Foreskin keratinocyte (primary cell): ENCODE measurements at places on chromosomes 7 and 10. TPM values are rescaled to one million over a fixed set of nuclear protein-coding genes. Genes with fewer than 3 reads are reported as not detected.

DNA sequence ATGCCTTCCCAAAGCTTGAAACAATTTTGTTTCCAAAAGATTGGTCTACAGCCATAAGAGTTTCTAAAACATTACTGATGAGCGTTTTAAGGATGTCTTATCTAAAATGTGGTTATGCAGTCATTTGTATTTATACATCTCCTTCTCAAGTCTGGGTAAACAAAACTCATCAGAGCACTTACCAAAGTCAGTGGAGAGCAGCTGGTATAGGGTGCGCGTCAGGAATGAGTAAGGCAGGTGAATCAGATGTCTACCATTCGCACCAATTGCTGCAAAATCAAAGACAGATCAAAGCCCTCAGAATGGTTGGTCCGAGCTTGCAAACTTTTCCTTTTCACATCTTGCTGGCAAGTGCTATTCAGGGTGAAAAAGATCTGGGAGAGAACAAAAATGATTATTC lies 65.6 kb upstream of the FAM171A1 start:
- no peak for DNase-seq

GRCh38 chr7:44776211-44776610 lies 20.3 kb upstream of the PPIA start:
- no peak for DNase-seq

GRCh38 chr7:133730360-133730759 lies 396.8 kb upstream of the LRGUK start:
- DNase-seq = no peak

ST8SIA6 gene
- not detected in 2 replicates for polyA plus RNA-seq

- no peak for DNase-seq
These were observed 186.8 kb downstream of the HGF start for GRCh38 chr7:81583090-81583489.

DNA sequence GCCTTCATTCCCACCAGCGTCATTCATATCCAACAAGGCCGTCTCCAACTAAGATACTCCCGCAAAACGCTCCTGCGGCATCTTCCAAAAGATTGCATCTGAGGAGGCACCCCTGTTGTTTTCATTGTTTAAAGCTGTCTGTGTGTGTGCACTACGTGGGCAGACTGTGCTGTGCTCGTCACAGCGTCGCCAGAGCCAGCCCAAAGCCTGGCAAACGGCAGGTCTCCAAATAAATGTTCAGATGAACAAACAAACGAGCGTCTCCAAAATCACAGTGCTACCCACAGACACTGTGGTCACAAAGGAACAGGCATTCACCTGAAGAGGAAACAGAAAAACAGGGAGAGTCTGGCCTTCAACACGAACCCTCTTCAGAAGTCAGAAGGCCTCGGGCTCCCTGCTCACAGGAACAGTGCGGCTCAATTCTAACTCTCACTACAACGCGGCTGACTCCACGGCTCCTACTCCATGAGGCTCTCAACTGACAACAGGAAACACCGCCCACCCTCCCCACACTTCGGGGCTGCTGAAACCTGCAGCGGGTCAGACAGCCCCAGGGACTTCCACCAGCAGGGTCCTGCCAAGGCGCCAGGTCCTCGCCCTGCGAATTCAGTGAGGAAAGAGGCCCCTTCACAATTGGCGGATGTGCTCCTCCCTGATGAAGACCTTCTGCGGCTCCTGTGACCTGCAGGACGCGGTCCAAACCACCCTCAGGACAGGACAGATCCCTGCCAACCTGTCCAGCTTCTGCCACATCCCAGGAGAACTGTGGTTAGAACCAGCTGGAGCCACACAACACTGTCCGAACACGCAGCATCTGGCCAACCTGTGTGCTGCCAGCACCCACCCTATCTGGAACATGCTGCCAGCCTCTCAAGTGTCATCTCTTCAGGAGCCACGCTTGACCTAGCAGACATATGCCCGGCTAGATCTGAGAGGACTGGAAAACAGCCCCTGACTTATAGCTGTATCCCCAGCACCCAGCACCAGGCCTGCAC lies 36.1 kb downstream of the MAD1L1 start:
- no peak for DNase-seq

TRIM50 gene
- not detected in 2 replicates for polyA plus RNA-seq

AKR1C3 gene
- 0.52 and 0.78 TPM in 2 replicates for polyA plus RNA-seq
